Activated T-cell treated with anti-CD3 and anti-CD28 coated beads for 1 hour (primary cell): ENCODE measurements at places on chromosomes 6 and 20.

GRCh38 chr6:17161076-17161475 is 59.2 kb downstream of the STMND1 start:
- DNase-seq, result no peak

DNA sequence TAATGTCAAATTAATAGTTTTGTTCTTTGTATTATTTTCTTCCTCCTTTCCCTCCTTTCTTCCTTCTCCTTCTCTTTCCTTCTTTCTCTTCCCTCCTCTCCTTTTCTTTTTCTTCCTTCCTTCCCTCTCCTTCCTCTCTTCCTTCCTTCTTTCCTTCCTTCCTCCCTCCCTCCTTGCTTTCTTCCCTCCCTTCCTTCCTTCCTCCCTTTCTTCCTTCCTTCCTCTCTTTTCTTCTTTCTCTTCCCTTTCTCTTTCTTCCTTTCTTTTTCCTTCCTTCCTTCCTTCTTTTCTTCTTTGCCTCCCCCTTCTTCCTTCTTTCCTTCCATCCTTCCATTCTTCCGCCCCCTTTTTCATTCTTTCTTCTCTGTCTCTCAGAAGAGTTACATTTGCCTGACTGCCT is 518.2 kb upstream of the ID4 start:
- DNase-seq, result no peak

GRCh38 chr6:2732503-2733089 is 18.1 kb downstream of the MYLK4 start:
- no peak for DNase-seq

- no peak for DNase-seq
Observed at GRCh38 chr6:19362396-19362795, 474.8 kb upstream of the ID4 start.

GRCh38 chr20:47362361-47363219 is 6.1 kb upstream of the ZMYND8 start:
- DNase-seq, result no peak

DNA sequence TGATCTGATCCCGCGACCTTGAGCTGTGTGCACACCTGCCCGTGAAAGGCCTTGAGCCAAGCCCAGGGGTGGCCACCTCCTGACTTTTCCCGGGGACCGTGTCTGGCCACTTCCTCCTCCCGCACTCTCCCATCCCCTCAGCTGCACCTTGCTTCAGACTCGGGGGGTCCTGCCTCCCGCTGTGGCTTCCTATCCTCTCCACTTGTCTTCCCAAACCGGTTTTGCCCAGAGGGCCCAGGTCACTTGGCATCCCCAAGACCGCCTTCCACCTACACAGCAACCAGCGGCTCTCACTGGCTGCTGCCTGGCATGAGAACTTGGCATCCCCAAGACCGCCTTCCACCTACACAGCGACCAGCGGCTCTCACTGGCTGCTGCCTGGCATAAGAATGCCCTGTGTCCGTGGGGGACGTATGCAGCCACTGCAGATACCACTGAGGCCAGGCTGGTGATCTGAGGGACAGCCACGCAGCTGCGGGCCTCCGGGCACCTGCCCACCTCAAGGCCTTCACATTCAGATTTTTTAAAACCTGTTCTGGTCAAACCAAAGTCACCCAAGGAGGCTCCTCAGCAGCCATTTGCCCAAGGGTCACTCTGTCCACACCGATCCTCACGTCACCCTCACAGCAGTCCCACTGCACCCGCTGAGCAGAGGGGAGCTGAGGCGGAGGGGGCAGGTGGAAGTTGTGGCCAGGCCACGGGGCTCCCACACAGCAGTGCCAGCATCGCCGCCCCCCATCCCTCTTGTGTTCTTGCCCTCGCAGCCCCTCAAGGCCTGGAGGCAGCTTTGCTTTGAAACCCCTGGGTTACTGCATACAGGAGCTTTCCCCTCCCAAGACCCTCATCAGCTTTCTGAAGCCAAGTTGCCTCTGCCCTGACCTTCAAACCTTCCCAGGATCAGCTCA is 245.5 kb downstream of the TAF4 start:
- DNase-seq, result no peak

DNA sequence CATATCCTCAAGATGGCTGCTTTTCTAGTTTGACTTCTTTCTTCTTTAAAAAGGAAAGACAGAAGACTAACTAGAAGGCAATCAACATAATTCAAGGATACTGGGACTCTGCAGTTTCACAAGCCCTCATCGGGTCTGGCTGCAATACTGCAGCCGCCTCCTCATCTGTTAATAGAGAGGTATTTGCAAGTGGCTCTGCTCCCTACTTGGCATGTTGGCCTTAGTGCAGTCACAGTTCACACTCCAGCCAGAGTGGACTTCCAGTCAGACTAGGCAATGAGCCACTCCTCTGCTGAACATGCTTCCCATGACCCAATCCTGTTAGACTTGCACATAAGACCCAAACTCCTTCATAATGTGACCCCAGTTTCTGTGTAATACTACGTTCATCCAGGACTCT is 141.9 kb upstream of the ENPP5 start:
- DNase-seq, result no peak

DNA sequence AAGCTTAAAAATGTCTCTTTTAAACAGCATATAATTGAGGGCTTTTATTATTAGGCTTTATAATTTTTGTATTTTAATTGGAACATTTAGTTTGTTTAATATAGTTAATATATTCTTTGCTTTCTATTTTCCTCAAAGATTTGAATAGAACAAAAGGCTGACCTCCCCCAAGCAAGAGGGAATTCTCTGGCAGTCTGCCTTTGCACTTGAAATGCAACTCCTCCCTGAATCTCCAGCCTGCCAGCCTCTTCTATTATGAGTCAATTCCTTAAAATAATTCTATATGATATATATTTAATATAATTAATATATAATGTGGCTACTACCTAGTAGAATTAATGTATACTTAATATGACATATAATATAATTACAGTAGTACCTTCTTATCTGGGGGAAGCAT is 69.2 kb downstream of the PTPRA start:
- DNase-seq, result no peak

DNA sequence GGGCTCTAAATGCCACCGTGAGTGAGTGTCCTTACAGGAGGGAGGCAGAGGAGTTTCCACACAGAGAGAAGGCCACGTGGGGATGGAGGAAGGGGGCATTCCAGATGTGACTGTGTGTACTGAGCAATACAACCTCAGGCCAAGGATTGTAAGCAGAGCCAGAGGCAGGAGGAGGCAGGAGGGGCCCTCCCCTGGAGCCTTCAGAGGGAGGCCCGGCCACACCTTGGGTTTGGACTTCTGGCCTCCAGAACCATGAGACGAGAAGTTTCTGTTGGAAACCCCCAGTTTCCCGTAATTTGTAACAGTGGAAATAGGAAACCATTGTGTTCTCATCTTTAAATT is 9.3 kb upstream of the KIF25 start:
- no peak for DNase-seq

GRCh38 chr20:34907616-34908469 is 31.4 kb downstream of the ACSS2 start:
- DNase-seq, result no peak

DNA sequence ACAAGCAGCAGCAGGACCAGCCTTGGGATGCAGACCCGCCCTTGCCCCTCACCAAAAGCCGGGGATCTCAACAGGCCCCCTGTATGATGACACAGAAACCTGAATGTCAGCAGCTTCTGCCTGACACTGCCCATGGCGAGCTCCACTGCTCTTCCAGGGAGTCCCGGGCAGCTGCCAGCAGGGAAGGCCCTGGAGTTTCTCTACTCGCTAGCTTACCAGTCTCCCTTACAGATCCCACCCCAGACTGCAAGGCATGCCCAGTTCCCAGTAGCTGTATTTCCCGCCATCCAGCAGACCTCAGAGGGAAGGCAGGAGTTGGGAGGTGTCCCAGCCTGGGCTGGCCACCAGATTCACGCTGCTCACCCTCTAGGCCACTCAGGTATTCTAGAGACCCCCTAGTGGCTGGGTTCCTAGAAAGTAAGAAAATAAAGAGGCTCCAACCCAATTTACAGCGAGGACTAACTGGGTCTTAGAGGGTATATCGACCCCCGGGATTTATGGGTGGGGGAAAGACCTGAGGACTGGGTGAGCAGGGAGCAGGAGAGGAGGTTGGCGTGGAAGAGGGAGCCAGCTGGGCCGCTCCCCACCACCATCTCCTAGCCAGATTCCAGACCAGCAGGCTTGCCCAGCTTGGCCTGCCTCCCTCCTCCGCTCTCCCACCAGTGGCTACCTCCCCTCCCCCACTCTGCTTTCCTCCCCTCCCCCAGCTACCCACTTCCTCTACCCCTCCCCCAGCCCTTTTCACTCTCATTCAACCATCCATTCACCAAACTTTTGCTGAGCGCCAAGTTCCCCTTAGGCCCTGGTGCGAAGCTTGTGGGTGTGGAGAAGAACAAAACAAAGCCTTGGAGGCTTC is 9.7 kb upstream of the HMGA1 start:
- DNase-seq, result no peak

DNA sequence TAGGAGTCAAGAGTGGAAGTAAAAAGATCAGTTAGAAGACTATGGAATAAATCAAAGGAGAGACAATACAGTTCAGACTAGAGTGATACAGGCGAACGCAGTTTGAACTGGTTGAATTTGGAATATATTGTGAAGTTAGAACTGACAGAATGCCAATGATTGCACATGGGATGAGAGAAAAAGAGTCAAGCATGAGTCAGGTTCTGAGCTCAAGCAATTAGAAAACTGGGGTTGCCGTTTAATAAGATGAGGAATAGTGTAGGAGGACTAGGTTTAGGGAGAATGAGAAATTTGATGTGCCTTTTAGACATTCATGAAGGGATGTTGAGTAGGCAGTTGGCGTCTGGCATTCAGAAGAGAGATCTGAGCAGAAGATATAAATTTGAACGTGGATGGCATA is 8.0 kb downstream of the RNF217 start:
- no peak for DNase-seq

GRCh38 chr6:34593701-34594100 is 37.6 kb upstream of the SPDEF start:
- DNase-seq, result no peak

GRCh38 chr20:11676630-11677287 is 240.9 kb upstream of the BTBD3 start:
- no peak for DNase-seq

GRCh38 chr6:24249926-24250325 is 107.9 kb downstream of the DCDC2 start:
- no peak for DNase-seq

GRCh38 chr20:44956410-44956809 is 3.8 kb downstream of the TOMM34 start:
- DNase-seq, result no peak

DNA sequence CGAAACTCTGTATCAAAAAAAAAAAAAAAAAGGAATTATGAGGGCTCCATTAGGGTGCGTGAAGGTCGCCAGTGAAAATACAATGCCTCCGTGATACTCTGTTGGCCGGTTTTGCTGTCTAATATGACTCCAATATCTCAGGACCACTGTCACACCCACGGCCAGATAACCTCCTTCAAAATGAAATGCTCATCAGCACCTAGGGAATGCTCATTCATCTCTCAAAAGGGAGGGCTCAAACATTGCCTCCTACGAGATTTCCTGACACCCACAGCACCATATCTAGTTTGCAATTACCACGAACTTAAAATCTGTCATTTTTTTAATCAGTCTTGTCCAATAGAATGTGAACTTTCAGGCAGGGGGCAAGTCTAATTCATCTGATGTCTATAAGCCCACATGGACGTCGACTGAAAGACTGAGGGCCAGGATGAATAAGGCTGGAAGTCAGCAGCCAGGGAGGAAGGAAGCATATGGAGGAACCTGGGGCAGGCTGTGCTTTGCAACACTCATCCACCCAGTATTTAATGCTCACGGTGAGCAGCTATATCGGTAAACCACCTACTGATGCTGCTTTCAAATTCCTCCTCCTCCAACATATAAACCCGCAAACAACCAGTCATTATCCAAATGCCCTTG is 42.8 kb downstream of the MAP3K5 start:
- DNase-seq, result no peak

DNA sequence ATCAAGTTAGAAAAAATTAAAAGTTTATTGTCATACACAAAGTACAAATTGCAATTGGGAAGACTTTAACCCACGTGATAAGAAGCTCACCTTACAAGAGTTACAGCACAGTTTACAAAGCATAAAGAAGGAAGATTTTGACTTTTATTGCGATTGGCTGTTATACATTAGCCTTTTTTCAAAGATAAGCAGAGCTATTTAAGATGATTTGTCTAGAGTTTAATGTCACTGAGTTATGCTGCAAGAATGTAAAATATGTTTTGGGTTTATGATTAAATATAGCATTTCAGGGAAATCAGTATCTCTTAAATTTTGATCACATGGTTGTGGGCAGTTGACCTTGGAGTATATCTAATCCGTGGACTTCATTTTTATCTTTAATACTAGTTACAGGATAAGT is 664.2 kb upstream of the PTCHD4 start:
- no peak for DNase-seq

- no peak for DNase-seq
Observed at GRCh38 chr6:20778459-20778858, 244.2 kb downstream of the CDKAL1 start.

- no peak for DNase-seq
Observed at GRCh38 chr6:42269553-42269952, 51.9 kb upstream of the MRPS10 start.

- DNase-seq, result no peak
Observed at GRCh38 chr6:164531736-164532135, 777.7 kb downstream of the C6orf118 start.

DNA sequence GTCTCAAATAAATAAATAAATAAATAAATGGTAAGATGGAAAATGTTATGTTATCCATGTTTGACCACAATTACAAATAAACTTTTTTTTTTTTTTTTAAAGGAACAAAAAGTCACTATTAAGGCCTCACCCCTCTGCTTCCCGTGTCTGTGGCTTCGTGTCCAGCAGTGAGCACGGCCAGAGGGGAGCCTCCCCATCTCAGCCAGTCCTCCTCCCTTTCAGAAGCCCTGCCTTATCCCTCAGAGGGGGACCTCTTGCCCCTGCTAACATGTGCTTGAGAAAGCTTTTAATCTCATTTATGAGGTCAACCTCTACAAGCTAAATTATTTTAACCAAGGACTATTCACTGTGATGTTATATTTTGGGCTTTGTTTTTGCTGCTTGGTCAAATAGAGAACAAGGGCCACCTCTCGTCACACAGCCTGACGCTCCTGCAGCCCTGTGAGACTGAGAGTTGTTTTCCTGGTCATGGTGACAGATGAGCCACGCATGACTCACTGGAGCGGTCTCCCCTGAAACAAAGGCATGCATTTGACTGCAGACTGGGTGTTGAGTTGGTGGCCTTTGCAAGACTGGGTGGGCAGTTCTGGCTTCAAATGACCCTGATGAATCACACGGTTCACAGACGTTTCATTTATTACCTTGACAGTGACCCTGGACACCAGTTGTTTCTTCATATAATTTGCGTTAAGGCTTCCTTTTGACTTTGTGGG is 131.8 kb downstream of the TIAM2 start:
- DNase-seq, result no peak

GRCh38 chr20:24859539-24859938 is 89.5 kb upstream of the CST7 start:
- DNase-seq, result no peak

- DNase-seq, result no peak
Observed at GRCh38 chr6:132401618-132402285, 477 bp upstream of the MOXD1 start.

- DNase-seq, result no peak
Observed at GRCh38 chr20:50580842-50581544, 70.8 kb downstream of the PTPN1 start.
